ENCODE measurements at places on chromosomes 7 and 10.

DNA sequence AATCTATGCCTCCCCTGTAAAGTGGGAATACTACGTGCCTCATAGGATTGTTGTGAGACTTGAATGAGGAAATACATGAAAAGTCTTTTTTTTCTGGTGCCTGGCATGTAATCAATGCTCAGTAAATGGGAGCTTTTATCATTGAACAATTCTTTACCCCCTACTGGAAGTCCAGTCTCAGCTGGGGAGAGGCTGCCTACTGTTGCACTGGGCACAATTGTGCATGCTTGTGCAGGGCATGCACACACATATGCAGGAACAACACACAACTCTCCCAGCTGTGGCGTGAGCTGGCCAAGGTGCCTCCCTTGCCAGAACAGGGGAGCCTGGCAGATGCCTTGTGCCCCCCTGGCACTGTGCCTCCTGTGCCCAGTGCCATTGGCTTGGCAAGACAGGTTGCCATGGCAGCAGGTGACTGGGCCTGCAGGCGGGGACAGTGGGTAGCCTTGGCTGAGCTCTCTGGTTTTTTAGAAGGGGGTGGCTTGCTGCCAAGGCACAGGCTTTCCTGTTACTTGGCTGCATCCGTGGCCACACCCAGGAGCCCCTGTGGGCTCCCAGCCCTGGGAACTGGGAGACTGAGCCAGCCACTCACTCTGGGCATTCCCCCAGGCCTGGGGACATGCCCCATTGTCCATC lies 16.1 kb upstream of the PALD1 start:
- DNase-seq: no peak

DNA sequence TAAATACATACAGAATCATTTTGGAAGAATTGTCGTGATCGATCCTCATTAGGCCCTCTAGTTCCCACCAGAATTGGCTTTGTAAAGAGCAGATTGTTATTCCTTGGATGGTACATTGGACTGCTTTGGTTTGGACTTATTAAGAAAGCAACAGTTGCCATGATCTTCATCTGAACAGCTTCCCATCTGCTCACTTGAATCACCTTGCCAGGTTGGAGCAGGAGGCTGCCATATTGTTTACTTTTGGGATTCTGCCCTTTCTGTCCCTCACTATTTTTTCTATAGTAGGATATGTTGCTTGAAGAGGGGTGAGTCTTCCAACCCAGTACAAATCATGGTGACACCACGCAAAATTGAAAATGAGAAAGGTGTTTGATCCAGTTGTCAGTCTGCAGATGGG lies 199.6 kb downstream of the TCF7L2 start:
- no peak for DNase-seq

GRCh38 chr10:117439243-117439912 lies 64.1 kb upstream of the PDZD8 start:
- DNase-seq: no peak

- no peak for DNase-seq
Measured at GRCh38 chr7:157793973-157794745, 457.4 kb downstream of the DNAJB6 start.

GRCh38 chr10:89042562-89042961 lies 52.0 kb downstream of the FAS start:
- no peak for DNase-seq

DNA sequence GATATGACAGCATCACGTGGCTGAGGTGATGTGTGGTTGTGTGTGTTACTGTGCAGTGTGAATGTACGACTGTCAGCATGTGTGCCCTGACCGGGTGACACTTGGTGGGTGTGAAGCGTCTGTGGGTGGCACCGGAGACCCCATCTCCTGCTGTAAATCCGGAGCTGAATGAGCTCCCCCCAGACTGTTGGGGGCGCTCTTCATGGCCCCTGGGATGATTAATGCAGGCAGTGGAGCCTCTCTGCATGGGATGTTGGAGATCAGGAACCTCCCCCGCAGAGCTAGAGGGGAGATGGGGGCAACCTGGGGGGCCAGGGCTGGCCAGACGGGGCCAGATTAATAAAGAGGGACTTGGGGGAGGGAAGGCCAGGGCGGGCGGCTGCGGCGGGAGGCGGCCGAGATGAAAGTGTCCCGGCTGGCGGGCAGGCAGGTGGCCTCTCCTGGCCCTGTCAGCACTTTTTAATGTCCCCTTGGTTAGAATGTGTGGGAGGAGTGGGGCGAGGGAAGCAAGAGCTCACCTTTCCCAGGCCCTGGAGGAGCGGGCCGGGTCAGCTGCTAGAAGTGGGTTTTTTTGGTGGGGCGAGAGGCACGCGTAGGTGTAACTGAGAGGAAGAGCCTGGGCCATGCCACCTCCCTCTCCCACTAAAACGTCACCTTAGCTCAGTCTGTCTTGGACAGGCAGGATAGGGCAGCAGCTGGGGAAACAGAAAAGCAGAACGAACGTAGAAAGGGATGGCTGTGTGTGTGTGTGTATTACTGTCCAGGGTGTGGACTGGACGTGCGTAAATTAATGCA lies 34.1 kb downstream of the HIF1AN start:
- no peak for DNase-seq

- DNase-seq: no peak
Measured at GRCh38 chr7:154906201-154906600, 96.7 kb downstream of the PAXIP1 start.

Data from activated T-helper 1 cell treated with anti-CD3 and anti-CD28 coated beads, Interleukin-12 subunit alpha, Interleukin-12 subunit beta, Interleukin-2, Interleukin-4 antibody, amounts not matched to agents 30 ng/mL and 10 ng/mL and 1 ng/mL, durations not matched to agents 14 hours and 24 hours and 36 hours (primary cell).